ENCODE measurements at places on chromosomes 5 and 9.

DNA sequence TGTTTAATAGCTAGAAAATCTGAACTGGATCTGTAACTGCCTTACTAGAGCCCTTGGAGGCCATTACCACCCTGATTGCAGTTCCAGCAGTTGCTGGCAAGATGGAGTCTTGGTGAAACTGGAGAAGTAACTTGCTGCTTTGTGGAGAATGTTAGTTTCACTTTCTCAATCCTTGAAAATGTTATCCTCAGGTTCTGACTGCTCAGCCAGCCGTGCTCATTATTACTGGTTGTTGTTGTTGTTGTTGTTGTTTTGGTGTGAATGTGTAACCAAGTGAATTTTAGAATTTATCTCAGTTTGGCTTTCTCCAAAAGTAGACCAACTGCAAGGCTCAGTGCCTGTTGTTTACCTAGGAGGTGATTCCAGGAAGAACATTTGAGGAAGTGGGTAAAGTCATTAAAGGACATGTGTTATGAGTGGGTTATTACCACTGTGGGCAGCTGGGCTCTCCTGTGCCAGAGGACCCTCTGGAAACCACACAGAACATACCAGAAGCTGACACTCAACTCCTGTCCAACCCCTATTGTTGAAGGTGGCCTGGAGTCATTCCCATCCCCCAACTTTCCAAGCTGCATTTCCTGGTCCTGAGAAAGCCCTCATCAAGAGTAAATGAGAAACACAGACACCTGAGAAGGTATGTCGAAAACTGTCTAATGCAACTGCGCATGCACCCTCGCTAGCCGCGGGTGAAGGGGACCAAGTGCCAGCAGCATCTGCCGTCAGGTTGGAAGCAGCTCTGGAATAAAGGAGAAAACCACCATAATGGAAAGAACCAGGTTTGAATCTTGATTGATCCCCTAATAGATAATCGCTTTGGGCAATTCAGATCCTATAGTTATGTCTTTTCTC lies 111.6 kb downstream of the CMYA5 start:
- no peak for DNase-seq

GRCh38 chr5:89350684-89351083 lies 467.7 kb upstream of the MEF2C start:
- no peak for DNase-seq

GRCh38 chr5:151469992-151470391 lies 22.6 kb downstream of the SLC36A1 start:
- no peak for DNase-seq

GRCh38 chr9:81145331-81145963 lies 543.9 kb downstream of the TLE1 start:
- no peak for DNase-seq

- DNase-seq: no peak
Observed at GRCh38 chr5:58452566-58453258, 7.2 kb downstream of the PLK2 start.

Data from brain pericyte (primary cell).